ENCODE measurements at places on chromosomes 7 and 10. TPM values are rescaled to one million over a fixed set of nuclear protein-coding genes. Genes with fewer than 3 reads are reported as not detected.
A peak's percentile ranks its signal among the peaks of the same experiment; 100 is the strongest.

GRCh38 chr7:146119002-146119401, 2.4 kb downstream of the CNTNAP2 start:
- peak; percentile 19 for DNase-seq

CPA4 gene
- 1.1 TPM for total RNA-seq

DNA sequence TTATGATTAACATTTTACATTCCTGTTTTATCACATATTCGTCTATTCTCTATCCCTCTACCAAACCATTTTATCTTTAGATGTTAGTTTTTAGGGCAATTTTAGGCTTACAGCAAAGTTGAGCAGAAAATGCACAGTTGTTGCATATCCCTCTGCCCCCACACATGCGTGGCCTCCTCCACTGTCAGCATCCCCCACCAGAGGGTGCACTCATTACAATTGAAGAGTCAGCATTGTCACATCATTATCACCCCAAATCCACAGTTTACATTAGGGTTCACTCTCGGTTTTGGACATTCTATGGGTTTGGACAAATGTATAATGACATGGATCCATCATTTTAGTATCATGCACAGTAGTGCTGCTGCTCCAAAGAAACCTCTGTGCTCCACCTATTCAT, 86.4 kb downstream of the WDR37 start:
- no peak for DNase-seq

GLI3 gene
- 11.1 TPM for total RNA-seq

GRCh38 chr7:30406664-30407425, 71.7 kb downstream of the NOD1 start:
- no peak for DNase-seq

GRCh38 chr10:99497343-99498025, 35.3 kb upstream of the NKX2-3 start:
- DNase-seq: no peak

Data from kidney (tissue), 22 donors.